ENCODE measurements at places on chromosomes 12 and 14.

GRCh38 chr12:14991069-14991468 lies 18.2 kb downstream of the PDE6H start:
- DNase-seq = no peak

- no peak for DNase-seq
Measured at GRCh38 chr12:20400003-20400402, 31.7 kb downstream of the PDE3A start.

DNA sequence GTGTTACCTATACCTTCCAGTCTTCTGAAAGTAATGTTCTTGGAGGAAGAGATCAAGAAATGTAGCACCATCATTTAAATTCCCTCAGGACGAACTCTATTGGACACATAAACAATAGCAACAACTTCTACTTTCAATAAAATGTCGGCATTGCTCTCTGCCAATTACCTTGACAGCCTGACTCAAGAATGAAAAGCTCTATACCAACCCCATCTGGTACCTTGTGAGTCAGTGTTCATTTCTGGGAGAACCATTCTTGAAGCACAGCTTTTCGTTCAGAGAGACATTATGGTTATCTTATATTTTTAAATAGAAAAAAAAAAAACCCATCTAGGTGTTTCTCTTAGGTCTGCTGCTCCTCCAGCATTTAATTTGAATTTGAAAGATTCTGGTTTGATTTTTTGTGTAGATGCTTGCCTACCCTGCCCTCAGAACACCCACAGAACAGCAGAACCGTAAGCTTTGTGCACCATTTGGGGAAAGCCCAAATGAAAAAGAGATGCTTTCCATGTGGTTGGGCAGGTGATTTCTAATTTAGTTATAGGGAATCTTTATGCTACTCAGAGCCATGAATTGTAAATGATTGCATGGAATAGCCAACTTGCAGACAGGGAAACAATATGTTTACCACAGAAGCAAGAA lies 156.0 kb downstream of the SAMD4A start:
- DNase-seq = no peak

- peak; percentile 54 for DNase-seq
Measured at GRCh38 chr12:110266980-110267620, 13.9 kb upstream of the ATP2A2 start.

- DNase-seq = no peak
Measured at GRCh38 chr12:29578070-29578469, 80.6 kb upstream of the OVCH1 start.

- no peak for DNase-seq
Measured at GRCh38 chr12:62273724-62274380, 13.6 kb downstream of the USP15 start.

- no peak for DNase-seq
Measured at GRCh38 chr14:36479344-36479743, 40.7 kb downstream of the NKX2-1 start.

DNA sequence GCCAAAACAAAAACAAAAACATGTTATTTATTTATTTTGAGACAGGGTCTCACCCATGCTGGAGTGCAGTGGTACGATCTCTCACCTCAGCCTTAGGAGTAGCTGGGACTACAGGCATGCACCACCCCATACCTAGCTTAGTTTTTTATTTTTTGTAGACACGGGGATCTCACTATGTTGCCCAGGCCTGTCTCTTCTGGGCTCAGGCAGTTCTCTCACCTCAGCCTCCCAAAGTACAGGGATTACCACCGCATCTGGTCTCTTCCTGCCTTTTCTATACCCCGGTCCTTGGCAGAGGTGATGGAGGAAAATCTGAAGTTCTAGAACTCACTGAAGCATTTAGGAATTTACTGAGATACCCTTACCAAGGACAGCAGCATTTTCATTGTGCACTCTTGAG lies 6.8 kb upstream of the IRF2BPL start:
- DNase-seq = no peak

GRCh38 chr14:98161356-98161755 lies 1110.6 kb downstream of the BCL11B start:
- DNase-seq = no peak

DNA sequence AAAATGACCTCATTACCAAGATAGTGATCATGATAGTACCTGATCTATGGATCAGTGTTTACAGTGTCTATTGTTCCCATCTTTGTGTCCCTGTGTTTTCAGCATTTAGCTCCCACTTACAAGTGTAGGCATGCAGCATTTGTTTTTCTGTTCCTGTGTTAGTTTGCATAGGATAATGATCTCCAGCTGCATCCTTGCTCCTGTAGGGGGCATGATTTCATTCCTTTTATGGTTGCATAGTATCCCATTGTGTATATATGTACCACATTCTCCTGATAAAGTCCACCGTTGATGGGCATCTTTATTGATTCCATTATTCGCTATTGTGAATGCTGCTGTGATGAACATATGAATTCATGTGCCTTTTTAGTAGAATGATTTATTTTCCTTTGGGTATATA lies 215.4 kb upstream of the NAV3 start:
- DNase-seq = no peak

DNA sequence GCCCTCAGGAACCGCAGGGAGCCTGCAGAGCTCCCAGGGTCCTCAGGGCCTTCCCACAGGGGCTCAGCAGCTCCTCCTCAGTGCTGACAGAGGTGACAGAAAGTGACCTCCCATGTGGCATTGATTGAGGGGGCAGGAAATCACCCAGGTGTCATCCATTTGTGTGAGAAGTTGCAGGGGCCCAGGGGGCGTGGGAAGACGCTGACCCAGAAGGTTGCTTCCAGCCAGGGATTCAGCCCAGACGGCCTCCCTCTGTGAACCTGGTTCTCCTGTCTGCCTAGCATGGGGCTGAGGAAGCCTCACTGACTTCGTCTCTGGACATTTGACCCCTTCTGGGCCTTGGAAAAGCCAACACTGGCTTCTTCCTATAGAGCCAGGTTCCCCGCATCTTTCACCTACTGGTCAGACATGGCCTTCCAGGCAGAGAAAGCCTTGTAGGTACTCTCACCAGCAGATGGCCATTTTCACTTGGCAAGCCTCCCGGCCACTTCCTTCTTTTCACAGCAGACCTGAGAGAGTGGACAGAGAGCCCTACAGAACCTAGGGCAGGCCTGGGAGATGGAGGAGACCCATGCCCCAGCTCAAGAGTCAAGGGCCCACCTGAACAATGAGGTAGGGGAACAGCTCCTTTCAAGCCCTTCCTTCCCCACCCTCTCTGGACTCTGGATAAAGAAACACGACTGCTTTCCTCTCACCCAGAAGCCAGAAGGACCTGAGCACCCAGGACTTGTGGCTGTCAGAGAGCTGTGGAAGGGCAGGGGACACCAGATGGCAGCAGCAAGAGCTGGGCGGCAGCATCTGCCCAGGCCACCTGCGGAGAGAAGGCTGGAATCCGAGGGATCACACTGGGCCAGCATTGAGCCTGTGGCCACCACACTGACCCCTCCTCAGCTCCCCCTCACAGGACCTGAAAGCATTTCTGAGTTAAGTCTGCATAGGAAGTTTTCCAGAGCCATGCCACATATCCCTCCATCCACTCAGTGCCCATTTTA lies 377.8 kb downstream of the DPF3 start:
- DNase-seq = no peak

- DNase-seq = no peak
Measured at GRCh38 chr14:25108959-25109358, 59.0 kb upstream of the STXBP6 start.

GRCh38 chr14:39946807-39947206 lies 514.6 kb upstream of the FBXO33 start:
- DNase-seq = no peak
